ENCODE measurements at places on chromosomes 5 and 9.

DNA sequence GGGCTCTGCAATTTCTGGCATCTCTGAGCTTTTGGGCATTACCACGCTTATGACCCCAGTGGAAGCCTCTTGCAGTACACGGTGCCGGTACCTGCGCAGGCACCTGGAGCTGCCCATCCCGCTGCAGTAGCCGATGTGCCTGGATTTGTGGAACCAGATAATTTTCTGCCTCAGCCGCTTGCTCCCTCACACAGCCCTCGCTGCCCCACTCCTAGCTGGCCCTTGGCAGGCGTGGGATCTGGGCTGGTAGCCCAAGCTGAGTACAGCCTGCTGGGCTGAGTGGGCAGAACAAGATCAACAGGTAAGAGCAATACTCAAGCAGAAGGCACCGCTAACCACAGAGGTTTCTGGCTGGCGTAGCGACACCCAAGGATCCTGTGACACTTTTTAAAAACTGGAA lies 1808.8 kb upstream of the ACO1 start:
- DNase-seq, result no peak

GRCh38 chr9:133642708-133643361 lies 6.7 kb downstream of the DBH start:
- DNase-seq, result no peak

DNA sequence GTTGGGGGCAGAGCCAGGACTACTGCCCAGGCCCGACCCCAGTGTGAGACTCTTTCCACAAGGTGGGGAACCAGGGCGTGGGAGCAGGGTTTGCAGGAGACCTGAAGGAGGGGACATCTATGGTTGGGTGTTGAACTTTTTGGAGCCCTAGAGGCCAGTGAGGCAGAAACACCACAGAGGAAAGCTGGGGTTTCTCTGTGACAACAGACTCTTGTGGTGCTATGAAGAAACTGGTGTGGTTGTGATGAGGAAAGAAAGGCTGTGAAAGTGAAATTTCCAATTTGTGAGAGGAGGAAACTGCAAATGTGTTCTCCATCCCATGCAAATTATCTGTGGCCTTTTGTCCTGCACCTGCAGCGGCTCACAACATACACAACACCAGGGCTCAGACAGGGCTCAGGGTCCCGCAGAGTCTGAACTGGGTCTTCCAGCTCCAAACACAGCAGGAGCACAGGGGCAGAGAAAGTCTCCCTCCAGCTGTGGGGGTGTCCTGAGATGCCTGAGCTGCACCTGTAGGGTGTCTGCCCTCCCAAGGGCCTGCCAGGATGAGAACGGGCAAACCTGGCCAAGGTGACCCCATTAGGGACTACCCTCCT lies 51.4 kb upstream of the GRHPR start:
- no peak for DNase-seq

GRCh38 chr9:98132158-98132557 lies 13.1 kb upstream of the TRIM14 start:
- DNase-seq, result no peak

- DNase-seq, result no peak
Observed at GRCh38 chr9:133125941-133126696, 5.1 kb upstream of the RALGDS start.

GRCh38 chr5:133696782-133697507 lies 84.6 kb upstream of the FSTL4 start:
- DNase-seq, result no peak

DNA sequence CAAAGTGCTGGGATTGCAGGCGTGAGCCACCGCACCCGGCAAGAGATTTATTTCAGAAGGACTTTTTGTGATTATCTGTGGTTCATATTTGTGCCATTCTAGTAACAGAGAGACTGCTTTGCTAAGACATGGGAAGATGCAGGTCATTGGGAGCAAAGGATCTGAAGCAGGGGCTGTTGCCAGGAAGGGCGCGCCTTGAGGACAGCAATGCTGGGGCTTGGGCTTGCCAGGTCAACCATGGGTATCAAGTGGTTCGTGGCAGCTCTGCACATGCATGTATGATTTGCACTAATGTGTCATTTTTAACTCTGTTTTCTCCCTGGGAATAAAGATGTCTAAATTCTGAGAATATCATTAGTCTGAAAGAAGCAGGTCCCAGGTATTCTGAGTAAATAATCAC lies 17.0 kb downstream of the ADAMTS2 start:
- DNase-seq, result no peak

- no peak for DNase-seq
Observed at GRCh38 chr5:111928511-111928910, 171.5 kb upstream of the NREP start.

GRCh38 chr9:127162864-127163365 lies 40.5 kb upstream of the ANGPTL2 start:
- no peak for DNase-seq

- DNase-seq, result no peak
Observed at GRCh38 chr5:107477492-107477891, 193.2 kb downstream of the EFNA5 start.

- DNase-seq, result no peak
Observed at GRCh38 chr9:9791611-9792010, 821.2 kb downstream of the PTPRD start.

GRCh38 chr9:123710299-123710698 lies 219.6 kb downstream of the DENND1A start:
- DNase-seq, result no peak

DNA sequence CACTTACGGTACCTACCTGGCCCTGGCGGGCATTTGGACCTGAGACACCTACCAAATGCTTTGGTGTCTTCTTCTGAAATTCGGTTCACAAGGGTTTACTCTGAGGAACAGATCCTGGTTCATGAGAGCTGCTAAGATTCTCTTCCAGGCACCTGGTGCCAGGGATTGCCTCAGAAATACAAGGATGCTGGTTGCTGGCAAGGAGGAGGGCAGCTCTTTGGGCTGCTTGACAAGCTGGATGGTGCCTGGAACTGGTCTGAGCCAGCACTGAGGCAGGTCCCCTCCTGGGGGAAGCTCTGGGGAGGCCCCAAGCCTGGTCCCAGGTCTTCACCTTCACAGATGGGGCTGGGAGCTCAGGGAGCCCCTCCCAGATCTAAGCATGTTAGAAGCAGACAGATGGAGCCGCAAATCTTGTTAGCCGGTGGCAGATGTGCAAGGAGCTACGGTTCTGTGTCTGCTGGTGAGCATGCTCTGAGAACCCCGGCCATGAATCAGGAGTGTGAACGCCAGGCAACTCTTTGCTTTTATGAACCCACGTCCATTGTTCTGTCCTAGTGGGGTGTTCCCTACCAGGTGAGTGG lies 16.3 kb downstream of the FABP6 start:
- DNase-seq, result no peak

DNA sequence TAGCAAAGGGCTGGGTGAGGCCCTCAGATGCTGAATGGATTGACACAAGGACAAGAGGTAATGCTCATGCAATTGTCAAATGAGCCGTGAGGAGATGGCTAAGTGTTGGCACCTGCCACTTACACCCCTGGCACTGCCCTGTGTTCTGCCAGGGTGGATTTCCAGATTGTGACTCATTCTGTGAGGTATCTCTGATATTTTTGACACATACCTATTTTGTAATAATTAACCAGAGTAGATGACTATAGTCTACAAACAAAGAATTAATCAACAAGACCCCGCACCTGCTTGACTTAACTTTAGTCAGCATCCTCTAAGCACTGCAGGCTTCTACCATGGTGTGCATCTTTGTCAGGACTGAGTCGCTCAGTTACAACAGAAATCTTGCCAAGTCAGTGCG lies 200.8 kb downstream of the DIRAS2 start:
- no peak for DNase-seq

- no peak for DNase-seq
Observed at GRCh38 chr9:88179062-88179521, 40.8 kb upstream of the SPATA31C2 start.

- no peak for DNase-seq
Observed at GRCh38 chr5:177099422-177100093, 12.8 kb downstream of the FGFR4 start.

DNA sequence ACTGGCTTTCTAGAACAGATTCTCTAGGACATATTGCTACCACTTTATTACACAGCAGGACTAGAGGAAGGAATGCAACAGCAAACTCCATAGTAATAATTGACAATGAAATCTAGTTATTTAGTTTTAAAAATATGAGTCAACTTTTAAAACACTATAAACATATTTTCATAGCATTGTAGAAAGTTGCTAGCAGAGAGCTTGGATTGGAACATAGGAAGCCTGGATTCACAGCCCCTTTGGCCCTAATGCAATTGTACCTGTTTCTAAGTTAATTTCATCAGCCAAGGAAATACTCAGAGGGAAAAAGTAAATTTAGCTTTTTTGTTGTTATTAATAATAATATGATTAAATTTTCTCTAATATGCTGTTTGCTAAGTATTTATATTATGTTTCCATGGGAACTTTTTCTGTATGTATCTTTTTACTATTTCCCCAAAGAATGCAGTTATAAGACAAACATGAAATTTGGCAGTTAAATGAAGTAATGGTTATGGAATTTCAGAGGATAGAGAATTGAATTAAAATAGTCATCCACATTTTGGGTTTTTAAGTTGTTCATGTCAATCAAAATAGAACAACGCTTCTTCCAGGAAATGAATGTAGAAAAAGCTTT lies 45.6 kb downstream of the VCAN start:
- no peak for DNase-seq

DNA sequence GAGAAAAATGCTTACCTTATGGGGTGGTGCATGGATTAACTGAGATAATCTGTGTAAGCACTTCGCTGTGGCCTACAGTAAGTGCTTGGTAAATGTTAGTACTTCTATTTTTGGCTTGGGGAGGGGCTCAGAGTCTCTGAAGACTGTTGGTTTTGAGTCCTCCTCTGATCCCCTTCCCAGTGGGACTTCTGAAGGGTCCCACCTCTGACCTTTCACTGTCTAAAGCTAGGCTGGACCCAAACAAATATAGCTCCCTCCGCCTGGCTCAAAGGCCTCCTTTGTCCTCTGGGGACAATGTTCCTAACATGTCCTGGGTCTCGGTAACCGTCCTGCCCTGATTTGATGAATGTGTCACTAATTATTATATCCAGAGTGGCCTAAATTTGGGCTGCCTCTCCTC lies 34.8 kb downstream of the CAMK2A start:
- no peak for DNase-seq

DNA sequence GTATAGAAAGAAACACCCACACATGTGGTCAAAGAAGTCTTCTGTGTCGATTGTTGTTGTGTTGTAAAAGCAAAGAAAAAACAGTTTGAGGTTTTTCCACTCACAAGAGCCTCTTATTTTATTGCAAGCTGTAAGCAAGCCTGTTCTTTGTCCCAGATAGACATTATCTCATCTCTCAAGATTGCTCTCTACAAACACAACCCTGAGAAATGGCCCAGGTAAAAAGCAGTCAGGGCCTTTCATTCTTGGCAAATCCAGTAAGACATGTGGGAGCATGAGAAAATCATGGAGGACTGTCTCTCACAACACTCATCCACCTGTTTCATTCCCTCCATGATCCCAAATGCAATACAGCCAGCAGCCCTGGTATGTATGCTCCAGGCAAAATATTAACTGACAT lies 286.6 kb upstream of the POU5F2 start:
- no peak for DNase-seq

GRCh38 chr9:114363424-114363823 lies 24.4 kb downstream of the AKNA start:
- DNase-seq, result no peak

- peak; percentile 39 for DNase-seq
Observed at GRCh38 chr5:76403766-76404222, 709 bp downstream of the IQGAP2 start.

DNA sequence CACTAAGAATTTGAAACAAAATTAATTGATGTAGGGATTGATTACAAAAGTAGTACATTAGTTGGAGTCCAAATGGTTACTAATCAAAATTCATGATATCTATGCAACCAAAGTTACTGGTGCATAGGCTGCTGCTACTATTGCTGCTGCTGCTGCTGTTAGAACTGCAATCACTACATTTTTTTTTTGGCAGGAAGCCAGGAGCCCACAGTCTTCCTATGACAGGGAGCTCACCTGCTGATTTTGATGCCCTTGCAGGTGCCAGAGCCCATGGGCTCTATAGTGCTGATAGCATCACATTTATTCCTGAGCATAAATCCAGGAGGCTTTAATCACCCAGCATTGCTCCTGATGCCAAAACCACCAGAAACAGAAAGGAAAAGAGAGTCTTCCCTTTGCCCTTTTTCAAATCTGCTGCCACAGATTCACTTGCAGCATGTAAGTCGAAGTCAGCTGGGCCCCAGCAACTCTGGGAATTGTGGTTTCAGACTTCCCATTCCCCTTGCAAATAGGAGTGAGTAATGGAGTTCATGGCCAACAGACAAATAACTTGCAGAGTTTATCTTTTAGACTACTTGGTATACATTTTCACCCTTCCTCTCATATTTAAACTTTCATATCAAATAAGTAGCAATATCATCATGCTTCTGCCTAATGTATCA lies 17.6 kb downstream of the SLCO6A1 start:
- no peak for DNase-seq

DNA sequence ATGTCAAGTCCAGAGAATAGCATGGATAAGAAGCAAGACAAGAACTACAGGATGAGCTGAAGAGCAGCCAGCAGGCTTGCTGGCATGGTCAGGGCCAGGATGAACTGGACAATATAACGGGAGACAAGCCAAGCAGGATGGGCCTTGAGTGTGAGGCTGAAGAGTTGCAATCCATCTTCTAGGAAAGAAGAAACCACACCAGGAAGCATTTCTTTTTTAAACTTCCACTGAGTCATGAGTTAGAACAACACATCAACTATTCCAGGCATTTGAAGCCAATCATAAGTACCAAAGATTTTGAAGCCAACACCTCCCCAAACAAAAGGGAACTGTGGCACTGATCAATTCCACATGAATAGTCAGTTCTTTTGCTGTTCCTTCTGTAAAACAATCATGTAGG lies 27.3 kb downstream of the SLC31A2 start:
- no peak for DNase-seq

- no peak for DNase-seq
Observed at GRCh38 chr5:107286447-107287098, 384.2 kb downstream of the EFNA5 start.

Measured in stimulated activated CD8-positive, alpha-beta memory T cell treated with anti-CD3 and anti-CD28 coated beads, Interleukin-15, amount 100 ng/mL, for 1 hour (primary cell).